ENCODE measurements at places on chromosomes 7 and 10.

DNA sequence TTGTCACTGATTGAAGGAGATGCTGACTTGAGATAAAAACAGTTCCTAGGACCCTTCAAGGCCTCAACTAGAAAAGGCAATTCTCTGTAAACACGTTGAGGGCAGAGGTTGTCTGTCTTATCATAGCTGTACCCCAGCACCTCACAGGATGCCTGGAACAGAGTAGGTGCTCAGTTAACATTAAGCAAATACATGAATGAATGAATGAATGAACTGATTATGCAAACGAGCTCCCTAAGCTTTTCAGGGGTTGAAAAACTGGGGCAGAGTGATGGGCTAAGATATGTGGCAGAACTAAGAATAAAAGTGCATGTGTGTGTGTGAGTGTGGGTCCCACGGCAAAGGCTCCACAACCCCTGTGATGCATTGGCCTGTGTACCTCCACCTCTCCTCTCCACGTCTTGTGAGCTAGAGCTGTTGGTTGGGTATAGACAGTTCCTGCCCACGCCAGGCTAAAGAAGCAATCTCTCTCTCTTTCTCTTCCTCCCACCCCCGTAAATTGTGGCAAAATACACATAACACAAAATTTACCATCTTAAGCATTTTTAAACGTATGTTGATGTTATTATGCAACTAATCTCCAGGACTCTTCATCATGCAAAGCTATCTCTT lies 20.9 kb upstream of the SMC3 start:
- DNase-seq = no peak

GRCh38 chr10:72337039-72337629 lies 17.6 kb downstream of the DNAJB12 start:
- peak; percentile 33 for DNase-seq

DNA sequence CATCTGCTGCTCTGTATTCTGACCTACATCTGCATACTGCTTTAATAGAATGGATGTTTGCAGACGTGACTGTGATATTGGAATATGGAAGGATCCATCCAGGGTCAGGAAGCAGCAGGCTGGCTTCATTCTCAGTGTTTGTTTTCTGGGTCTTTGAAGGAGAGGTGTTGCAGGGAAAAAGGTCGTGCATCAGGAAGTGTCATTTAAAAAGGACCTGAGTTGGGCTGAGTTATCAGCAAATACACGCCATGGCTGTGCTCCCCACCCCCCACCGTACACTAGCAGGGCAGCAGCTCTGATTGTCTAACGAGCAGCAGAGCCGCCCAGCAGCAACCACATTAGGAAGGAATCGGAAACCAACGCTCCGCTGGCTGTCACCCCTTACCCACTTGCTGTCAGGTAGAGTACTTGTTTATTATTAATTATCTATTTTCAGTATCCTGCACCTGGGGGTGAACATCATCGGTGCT lies 63.1 kb upstream of the STEAP1B start:
- no peak for DNase-seq

DNA sequence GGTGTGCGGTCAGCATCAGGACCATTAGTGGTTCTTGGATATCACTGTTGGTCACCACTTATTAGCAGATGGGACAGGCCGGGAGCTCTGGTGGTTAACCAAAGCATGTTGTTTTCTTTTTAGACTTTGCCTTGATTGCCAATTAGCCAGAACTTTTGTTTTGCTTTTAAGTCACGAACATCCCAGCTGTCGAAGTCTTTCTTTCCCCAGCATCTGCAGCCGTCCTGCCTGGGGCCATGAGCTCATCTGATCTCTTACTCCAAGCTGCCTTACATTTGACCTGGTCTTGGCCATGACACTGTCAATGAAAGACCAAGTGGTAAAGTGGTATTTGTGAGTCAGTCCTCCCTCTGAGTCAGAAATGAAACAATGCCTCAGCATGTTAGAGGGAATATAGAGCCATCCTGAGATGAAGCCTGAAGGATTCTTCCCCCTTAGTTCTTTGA lies 53.9 kb upstream of the CREB5 start:
- DNase-seq = no peak

DNA sequence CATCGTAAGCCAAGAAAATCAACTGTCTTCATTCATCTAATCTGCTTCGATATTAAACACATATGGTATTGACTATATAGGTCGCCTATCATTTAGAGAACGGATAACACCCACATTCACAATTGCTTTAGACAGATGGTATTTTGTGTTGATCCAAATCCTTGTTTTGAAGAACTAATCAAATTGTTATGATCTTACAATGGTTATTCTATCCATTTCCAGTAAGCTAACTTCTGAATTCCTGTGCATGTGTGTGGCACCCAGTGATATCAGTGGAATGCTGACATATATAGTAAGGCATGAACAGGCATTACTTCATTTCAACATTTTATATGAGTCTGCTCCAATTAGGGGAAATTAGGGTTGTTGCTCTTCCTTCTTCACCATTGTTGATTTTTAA lies 98.8 kb downstream of the SEMA3E start:
- no peak for DNase-seq

GRCh38 chr7:53811555-53812079 lies 730.6 kb upstream of the VSTM2A start:
- no peak for DNase-seq

DNA sequence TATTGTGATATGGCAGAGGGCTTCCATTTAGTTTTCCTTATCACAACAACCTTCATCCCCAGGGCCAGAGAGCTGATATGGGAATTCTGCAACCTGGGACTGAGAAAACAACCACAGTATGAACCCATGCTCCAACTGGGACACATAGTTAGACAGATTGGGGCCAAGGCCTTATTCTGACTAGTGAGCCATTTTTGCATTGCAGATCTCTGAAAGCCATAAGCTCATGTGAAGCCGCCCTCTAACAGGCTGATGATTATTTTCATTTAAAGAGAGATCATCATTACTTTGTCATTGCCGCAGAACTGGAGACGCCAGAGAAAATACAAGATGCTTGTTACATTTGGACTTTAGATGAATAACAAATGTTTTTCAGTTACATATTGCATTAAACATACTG lies 791.7 kb upstream of the POM121L12 start:
- no peak for DNase-seq

- DNase-seq = no peak
Measured at GRCh38 chr7:73841689-73842066, 638 bp downstream of the METTL27 start.

DNA sequence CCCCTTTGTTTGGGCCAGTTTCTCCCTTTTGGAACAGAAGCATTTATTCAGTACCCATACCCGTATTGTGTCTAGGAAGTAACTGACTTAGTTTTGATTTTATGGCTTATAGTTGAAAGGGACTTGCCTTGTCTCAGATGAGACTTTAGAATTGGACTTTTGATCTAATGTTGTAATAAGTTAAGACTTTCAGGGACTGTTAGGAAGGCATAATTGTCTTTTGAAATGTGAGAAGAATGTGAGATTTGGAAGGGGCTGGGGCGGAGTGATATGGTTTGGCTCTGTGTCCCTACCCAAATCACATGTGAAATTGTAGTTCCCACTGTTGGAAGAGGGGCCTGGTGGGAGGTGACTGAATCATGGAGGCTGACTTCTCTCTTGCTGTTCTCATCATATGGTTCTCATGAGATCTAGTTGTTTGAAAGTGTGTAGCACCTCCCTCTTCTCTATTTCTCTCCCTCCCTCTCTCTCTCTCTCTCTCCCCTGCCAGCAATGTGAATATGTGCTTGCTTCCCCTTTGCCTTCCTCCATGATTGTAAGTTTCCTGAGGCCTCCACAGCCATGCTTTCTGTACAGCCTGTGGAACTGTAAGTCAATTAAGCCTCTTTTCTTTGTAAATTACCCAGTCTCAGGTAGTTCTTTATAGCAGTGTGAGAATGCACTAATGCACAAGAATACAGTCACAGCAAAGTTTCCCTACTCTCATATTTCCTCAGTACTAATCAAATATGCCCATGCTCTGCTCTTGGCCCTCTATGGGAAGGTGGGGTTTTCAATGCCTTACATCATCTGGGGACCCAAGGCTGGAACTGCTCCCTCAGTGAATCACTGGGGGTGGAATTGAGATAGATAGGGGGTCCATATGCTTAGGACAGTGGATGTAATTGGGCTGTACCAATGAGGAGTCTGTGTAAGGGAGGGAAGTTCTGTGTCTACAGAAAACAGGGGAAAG lies 17.2 kb upstream of the AKR1C1 start:
- no peak for DNase-seq

DNA sequence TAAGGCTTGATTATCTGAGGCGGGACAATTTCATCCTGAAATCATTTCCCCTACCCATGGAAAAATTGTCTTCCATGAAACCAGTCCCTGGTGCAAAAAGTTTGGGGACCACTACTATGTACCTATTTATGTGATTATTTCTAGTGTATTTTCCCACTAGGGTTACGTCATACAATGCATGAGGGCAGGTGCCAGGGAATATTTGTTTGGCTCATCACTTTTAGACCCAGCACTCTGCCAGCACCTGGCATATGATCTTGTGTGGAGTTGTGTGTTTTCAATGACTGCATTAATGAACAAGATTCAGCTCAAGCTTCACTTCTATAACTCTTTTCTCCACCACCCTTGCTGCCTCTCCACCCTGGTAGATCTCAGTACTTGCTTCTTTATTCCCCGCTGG lies 73.3 kb upstream of the TNKS2 start:
- DNase-seq = no peak

GRCh38 chr10:48671914-48672595 lies 12.6 kb upstream of the WDFY4 start:
- no peak for DNase-seq

- DNase-seq = no peak
Measured at GRCh38 chr7:147053746-147054145, 937.1 kb downstream of the CNTNAP2 start.

DNA sequence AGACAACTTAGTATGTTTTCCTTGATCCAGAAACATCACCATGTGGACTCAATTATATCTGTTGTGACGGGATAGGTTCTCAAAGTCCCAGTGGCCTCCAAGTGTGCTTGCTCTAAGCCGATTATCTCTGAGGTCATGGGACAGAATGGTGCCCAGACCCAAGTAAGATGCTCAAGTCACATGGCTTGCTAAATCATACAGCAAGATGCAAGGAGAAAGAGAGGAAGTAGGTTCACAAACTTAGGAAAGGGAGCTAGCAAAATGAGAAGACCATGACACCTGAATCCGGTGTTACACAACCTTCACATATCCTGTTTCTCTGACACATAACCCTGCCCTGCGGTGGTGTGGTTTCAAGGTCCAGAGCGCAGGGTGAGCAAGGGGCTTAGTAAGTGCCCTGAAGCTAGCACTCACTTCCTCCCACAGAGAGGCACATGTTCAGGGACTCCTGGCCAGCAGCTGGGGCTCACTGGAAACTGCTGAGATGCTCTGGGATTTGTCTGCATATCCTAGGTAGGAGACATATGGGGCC lies 590.9 kb upstream of the ANKRD30A start:
- DNase-seq = peak; percentile 33

DNA sequence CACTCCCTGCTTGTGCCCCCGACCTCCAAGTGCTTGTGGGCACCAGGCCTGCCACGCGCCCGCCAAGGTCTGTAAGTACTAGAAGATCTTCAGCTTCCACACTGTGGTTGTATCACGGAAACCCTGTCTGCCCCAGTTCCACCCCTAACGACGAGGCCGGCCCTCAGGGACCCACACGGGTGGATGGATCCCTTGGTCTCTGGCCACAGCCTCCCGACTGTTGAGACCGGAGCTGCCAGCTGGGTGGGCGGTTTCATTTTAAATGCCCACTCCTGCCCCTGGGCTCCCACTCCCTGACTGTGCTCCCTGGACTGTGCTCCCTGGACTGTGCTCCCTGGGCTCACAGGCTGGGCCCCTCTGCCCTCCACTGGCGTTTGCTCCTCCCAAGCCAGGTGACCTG lies 50.1 kb downstream of the DPYSL4 start:
- no peak for DNase-seq

Measured in AML-193 (cell line).